ENCODE measurements at places on chromosomes 2 and 18. TPM values are rescaled to one million over a fixed set of nuclear protein-coding genes. Genes with fewer than 3 reads are reported as not detected.

TRIM43 gene
- not detected for total RNA-seq

MAP2 gene
- 0.28 TPM for total RNA-seq

ARID5A gene
- total RNA-seq: 2.2 TPM

SOX11 gene
- 4.7 TPM for total RNA-seq

TMEM200C gene
- 1.7 TPM for total RNA-seq

TNFAIP6 gene
- 2.2 TPM for total RNA-seq
